ENCODE measurements at places on chromosomes 5 and 9.
A peak's percentile ranks its signal among the peaks of the same experiment; 100 is the strongest.

DNA sequence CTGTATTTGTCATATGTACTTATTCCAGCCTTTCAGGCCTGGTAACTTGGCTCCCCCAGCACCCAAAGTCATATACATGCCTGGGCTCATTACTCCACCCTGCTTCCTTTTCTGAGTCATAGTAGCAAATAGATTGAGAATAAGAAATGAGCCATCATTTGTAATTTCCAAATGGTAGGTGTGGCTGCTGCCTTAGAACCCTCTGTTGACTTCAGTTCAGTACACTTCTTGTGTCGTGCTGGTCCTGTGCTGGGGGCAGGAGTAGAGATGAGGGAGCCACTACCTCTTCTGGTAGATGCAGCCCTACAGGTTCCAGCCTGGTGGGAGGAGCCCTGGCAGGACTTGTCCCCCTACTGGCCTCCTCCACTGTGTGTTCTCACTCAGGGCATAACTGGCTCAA, 11.1 kb downstream of the GM2A start:
- DNase-seq: peak; percentile 31

- DNase-seq: no peak
Observed at GRCh38 chr5:74274326-74274725, 366.2 kb downstream of the ENC1 start.

DNA sequence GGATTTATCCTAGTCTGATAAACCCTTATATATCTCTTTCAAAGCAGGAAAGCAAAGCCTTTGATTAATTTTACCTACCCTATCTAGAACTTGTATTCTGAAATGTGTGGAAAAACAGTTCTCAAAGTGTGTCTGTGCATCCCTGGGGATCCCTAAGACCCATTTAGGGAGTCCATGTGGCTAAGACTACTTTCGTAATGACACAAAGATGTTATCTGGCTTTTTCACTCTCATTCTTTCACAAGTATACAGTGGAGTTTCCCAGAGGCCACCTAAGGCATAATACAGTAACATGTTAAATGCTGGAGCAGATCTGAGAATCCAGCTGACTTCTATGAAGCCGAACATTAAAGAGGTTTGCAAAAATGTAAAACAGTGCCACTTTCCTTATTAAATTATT, 54.3 kb upstream of the TNFSF15 start:
- DNase-seq: no peak

DNA sequence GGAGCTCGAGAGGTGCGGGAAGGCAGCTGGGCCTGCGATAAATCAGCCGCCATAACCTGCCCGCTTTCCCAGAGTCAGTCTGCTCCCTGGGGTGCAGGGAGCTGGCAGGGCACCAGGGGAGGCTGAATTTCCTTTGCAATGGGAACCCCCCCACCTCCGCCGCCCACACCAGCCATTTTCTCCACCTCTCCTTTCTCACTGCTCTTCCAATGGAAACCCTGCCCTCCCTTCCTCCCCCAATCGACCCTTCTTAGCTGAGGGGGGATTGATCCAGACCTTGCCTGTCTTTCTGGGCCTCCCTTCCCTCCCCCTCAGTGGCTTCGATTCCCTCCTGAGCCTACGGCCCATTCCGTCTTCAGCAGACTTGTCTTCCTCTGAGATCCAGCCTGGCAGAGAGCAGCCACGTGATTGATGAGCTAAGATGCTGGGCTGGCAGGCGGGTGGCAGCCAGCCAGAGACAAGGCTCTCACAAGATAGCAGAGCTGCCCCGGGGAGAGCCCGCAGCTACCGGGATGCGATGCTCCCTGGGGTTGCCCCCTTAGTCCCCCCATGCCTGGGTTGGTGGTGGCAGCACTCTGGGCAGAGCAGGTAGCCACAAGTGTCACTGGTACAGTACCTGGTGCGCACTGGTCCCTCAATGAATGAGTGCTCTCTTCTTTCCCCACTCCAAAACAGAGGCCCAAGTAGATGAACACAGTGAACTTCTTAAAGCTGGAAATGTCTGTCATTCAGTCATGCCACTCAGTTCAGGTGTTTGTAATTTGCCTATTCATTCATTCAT, 53.7 kb upstream of the FABP6 start:
- DNase-seq: no peak

DNA sequence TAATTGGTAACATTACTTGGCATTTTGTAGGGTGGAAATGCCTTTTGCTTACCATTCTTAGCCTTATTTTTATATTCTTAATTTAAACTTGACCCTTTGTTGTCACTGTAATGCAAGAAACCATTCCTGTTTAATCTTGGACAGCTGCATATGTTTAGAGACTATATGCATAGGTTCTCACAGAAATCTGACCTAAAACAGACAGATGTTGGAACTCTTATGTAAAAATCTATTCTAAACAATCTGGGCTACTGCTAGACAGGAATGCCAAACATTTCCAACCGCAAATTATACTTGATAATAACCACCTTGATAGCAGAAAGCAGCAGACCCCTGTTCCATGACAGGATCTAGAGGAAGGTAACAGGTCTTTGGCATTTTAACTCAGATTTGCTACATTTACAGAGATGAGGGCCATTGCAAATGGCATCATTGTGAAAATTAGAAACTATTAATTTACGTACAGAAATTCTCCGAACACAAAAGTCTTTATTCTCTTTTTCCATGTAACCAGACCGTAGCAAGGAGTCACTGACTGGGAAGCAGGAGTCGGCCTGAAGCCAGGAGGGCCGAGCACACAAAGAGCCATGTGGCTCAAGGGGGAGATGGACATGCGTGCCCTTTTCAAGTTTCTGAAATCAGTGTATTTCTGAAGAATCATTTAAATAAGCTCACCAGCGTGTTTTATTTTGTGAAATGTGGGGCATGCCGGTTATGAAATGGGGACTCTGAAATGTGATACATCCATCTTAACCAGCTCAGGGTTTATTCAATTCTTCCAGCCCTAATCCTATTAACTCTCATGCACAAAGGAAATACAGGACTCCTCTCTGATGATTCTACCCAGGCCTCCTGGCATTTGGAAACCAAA, 139.3 kb downstream of the AOPEP start:
- DNase-seq: no peak

GRCh38 chr5:138541511-138542179, 1.4 kb downstream of the ETF1 start:
- DNase-seq: no peak

DNA sequence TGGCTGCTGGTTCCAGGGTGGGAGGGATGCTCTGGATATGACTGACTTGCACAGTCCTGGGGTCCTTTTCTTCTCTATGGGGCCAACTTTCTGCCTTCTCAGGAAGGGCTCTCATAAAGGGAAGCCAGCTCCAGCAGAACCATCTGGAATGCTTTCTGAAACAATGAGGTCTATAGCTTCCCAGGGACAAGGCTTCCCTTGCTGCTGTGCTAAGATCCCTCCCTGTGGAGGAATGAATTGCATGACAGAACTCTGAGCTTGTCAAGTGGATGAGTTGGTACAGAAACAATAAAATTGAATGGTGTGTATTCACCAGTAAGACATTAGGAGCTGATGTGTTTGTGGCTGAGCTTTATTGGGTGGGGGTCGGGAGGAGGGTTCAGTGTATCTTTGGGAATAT, 19.8 kb downstream of the CKMT2 start:
- no peak for DNase-seq
